ENCODE measurements at places on chromosomes 4 and X.

DNA sequence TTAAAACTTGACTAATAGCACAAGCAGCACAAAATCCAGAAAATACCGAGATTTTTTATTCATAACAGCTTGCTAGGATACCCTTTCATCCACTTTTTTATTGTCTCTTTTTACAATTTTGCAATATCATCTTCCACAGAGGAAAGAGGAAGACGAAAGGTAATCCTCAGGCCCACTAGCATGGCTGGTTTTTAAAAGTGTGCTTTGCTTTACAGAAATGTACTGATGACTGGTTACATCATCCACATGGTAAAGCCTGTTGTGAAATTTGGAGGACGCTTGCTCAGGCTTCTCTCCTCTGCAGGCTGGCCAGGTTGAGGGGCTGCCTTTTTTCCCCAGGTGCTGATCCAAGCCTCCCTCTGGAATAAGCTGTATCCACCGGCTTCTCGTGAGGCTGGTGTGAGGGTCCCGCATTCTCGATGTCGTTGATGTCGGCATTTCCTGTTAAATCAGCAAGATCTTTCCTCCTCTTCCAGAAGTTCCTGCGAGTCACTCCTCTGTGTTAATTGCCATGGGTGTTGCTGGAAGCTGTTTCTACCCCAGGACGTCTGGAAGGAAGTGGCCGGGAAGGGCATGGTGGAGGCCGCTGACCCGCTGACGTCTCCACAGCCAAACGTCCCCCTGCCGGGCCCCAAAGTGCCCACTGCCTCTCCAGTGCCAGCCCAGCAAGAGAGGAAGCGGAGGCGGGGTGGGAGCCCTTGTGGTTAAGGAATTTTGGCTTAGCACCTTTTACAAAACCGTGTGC is 5.8 kb upstream of the DGKQ start:
- DNase-seq, result no peak

DNA sequence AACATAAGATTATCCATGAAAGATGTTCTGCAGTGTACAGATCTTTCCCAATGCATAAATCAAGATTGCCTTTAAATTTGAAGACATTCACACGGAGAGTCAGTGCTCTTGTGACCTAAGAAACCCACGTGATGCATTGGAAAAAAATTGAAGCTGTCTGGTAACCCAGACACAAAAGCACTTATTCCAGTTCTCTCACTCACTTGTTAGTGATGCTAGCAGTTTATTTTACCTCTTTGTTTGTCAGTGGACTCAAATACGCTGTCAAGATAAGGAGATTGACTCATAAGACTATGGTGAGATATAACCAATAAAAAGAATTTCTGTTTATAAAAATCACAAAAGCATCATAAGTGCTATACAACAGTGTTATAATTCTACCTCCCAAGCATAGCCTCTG is 245.8 kb upstream of the SMIM31 start:
- DNase-seq, result no peak

- no peak for DNase-seq
Observed at GRCh38 chr4:182969651-182970279, 52.6 kb upstream of the DCTD start.

- no peak for DNase-seq
Observed at GRCh38 chrX:121921258-121921657, 873.8 kb downstream of the GLUD2 start.

DNA sequence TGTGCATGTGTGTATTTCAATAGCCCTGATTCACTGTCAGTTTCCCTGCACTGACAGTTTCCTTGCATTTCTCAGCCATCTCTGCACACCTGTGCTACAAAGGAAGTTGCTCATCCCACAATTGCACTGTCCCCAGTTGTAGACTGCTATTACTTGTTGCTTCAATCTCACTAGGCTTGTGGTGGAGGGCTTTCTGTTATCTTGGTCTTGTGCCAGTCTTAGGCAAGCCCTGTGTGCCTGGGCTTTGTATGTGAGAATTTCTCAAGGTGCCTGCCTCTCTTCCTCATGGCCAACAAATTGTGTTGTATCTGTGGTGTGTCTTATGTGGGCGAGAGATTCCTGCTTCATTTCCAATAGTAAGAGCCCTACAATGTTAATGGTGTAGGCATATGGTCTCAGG is 467.4 kb downstream of the GRIA2 start:
- no peak for DNase-seq
